Kidney epithelial cell (primary cell): ENCODE measurements at places on chromosomes 4 and X. TPM values are rescaled to one million over a fixed set of nuclear protein-coding genes. Genes with fewer than 3 reads are reported as not detected.

PROM1 gene
- total RNA-seq = 69.0 and 74.8 TPM in 2 replicates

AMER1 gene
- 2.9 and 3.4 TPM in 2 replicates for total RNA-seq

TREX2 gene
- 1.1 TPM in 1 of 2 replicates, not detected in the other for total RNA-seq

DNA sequence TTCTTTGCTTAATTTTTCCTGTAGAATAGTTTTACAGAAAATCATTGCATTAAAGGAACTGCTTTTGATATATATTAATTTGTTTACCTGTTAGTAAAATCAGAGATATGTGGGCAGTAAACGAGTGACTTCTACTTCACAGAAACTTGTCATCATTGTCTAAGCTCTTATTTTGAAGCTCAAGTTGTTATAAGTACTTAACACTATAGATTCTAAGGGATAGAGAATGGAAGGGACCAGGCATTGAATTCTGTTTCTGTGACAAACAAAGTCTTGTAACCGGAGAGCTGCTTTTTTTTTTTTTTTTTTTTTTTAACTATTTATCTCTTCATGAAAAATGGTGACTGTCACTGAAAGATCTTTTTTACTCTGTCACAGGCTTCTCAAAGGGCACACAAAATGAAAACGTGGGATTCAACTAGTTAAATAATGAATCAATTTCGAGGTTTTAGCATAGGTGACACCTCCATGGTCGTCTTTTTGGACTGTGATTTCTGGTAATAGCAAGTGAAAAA is 14.4 kb downstream of the STK26 start:
- no peak for DNase-seq

DNA sequence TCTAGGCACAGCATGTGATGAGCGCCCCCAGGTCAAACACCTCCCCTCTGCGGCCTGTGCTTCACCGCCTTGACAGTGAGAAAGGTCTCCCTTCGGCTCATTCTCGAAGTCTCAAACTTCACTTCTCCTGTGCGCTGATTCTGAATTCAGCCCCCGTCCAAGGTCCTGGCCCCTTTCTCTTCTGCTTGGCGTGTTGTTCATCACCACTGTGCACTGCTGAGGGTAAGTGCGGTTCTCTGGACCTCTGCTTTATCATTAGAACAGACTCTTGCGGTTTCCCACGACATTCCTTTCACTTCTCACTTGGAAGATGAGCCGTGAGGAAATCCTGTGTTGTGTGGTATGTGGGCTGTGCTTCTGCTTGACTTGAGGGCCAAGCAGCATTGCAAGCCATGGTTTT is 11.9 kb downstream of the HTT-AS start:
- DNase-seq = no peak

DNA sequence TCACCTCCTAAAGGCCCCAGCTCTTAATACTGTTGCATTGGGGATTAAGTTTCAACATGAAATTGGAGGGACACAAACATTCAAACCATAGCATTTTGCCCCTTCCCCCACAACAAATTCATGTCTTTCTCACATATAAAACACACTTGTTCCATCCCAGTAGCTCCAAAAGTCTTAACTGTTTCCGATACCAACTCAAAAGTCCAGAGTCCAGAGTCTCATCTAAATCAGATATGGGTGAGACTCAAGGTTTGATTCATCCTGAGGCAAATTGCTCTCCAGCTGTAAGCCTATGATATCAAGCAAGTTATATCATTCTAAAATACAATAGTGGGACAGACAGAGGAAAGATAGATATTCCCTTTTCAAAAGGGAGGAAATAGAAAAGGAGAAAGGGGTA is 8.7 kb downstream of the SLC9B1 start:
- DNase-seq = no peak

DNA sequence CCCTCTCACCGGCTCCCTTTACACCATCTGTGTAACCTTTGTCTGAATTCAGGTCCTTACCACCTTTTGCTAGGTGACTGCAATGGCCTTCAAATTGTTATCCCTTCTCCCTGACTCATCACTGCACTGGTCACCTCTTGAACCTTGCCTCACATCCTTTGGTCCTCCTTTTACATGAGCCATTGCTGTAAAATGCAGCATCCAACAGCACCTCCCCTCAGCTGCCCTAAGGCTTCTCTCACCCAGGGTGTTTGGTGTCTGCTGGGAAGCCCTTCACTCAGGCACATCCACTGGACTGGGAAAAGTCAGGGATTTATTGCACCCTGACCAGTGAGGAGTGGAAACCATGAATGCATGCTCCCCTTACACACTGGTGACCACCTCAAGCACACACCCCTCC is 192.5 kb upstream of the GATB start:
- no peak for DNase-seq
